Right kidney (tissue), 9 donors: ENCODE measurements at places on chromosomes 1 and 21.

- DNase-seq, result no peak
Observed at GRCh38 chr1:68142461-68142860, 89.9 kb downstream of the WLS start.

- no peak for DNase-seq
Observed at GRCh38 chr1:247293047-247293446, 37.2 kb downstream of the VN1R5 start.

GRCh38 chr1:37795340-37796125, 1.9 kb downstream of the MANEAL start:
- peak; percentile 49 for DNase-seq

GRCh38 chr1:206955476-206956451, 9.5 kb upstream of the PIGR start:
- DNase-seq, result no peak

GRCh38 chr1:10696977-10697376, 99.5 kb downstream of the CASZ1 start:
- no peak for DNase-seq

DNA sequence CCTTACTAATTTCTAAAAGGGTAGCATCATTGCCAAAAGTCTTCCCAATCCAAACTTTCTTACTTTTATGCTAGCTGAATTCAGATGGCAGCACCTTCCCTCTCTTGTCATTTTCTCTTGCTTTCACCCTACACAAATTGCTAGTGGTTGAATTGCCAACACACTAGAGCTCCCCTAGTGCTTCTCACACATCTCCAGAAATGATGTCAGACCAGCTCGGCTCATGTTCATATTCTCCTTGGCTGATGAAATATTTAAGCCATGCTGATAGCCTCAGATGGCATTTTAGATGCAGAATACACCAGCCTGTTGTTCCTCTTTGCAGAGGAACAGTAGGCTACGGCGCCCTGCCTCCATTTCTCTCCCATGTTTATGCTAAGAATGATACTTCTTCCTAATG, 256.9 kb downstream of the PTBP2 start:
- DNase-seq, result no peak

GRCh38 chr1:226041419-226041818, 21.1 kb upstream of the H3-3A start:
- DNase-seq, result no peak

DNA sequence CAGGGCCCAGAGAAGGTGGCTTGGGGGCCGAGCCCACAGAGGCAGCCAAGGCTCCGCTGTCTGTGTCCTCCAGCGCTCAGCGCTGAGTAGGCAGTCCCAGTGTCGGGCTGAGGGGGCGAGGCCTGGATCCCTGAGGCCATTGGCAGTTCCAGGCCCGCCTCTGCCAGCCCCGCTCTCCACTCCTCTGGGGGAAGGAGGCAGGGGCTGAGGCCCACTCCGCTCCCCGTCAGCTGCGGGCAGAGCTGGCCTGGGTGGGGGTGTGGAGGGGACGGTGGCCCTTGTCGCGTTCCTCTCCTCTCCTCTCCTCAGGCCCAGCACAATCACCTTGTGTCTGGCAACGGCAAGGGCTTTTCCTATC, 132.8 kb downstream of the CASZ1 start:
- DNase-seq, result peak; percentile 77
